ENCODE measurements at places on chromosomes 4 and X. TPM values are rescaled to one million over a fixed set of nuclear protein-coding genes. Genes with fewer than 3 reads are reported as not detected.

DNA sequence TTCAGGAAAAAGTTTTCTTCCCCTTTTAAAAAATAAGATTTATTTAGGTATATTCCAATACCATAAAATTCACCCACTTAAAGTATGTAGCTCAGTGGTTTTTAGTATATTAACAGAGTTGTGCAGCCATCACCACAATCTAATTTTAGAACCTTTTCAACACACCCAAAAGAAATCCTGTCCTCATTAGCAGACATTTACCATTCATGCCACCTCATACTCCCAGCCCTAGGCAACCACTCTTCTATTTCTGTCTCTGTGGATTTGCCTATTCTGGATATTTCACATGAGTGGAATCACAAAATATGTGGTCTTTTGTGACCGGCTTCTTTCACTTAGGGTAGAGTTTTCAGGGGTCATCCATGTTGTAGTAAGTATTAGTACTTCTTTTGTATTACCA, 7.4 kb downstream of the ZNF81 start:
- H3K4me3 ChIP-seq = no peak overlapping the region
- H3K27me3 ChIP-seq = no peaks in the 10 kb centered on the region
- H3K36me3 ChIP-seq = no peaks in the 10 kb centered on the region
- DNase-seq = no peak
- H3K27ac ChIP-seq = no peak overlapping the region

Gene NAT8L
- not detected for polyA plus RNA-seq

Gene RAB28
- polyA plus RNA-seq = 28.5 TPM

Gene FAM53A
- polyA plus RNA-seq = 0.12 TPM

DNA sequence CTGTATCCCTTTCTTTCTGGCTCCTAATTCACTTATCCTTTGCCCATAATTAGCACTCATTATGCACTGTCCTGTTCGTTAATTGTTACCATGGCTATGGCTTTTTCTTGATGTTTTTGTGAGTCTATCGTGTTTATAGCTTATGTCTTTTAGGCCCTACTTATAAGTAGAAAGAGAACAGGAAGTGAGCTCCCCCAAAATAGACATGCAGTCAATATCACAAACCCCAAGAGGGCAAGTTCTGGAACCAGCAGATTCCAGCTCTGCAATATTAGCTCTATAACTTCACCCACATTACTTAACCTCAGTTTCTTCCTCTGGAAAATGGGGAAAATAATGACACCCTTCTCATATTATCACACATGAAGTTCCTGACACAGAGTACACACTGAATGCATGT, 7.4 kb upstream of the HS3ST1 start:
- no peak for DNase-seq
- peaks cover 9% of the 10 kb centered on the region for H3K4me1 ChIP-seq
- H3K27me3 ChIP-seq = no peaks in the 10 kb centered on the region
- no peaks in the 10 kb centered on the region for H3K36me3 ChIP-seq
- peak overlapping the region; percentile 13 for H3K27ac ChIP-seq

- H3K27me3 ChIP-seq = no peaks in the 10 kb centered on the region
- no peak overlapping the region for H3K4me3 ChIP-seq
- H3K36me3 ChIP-seq = no peaks in the 10 kb centered on the region
Observed at GRCh38 chr4:77821775-77822174, 2.6 kb upstream of the CNOT6L start.

- no peaks in the 10 kb centered on the region for H3K27me3 ChIP-seq
- no peak overlapping the region for H3K4me3 ChIP-seq
Observed at GRCh38 chr4:17713779-17714178, 67.6 kb downstream of the FAM184B start.

- no peak overlapping the region for H3K4me3 ChIP-seq
- H3K4me1 ChIP-seq = no peaks in the 10 kb centered on the region
- DNase-seq = no peak
- H3K36me3 ChIP-seq = no peaks in the 10 kb centered on the region
- no peaks in the 10 kb centered on the region for H3K27me3 ChIP-seq
Observed at GRCh38 chrX:5674036-5674435, 554.6 kb downstream of the NLGN4X start.

- H3K27ac ChIP-seq = no peak overlapping the region
- H3K4me1 ChIP-seq = no peaks in the 10 kb centered on the region
- no peak overlapping the region for H3K4me3 ChIP-seq
Observed at GRCh38 chr4:102842367-102842766, 15.0 kb upstream of the UBE2D3 start.

Gene GALNT7
- polyA plus RNA-seq = 32.5 TPM

DNA sequence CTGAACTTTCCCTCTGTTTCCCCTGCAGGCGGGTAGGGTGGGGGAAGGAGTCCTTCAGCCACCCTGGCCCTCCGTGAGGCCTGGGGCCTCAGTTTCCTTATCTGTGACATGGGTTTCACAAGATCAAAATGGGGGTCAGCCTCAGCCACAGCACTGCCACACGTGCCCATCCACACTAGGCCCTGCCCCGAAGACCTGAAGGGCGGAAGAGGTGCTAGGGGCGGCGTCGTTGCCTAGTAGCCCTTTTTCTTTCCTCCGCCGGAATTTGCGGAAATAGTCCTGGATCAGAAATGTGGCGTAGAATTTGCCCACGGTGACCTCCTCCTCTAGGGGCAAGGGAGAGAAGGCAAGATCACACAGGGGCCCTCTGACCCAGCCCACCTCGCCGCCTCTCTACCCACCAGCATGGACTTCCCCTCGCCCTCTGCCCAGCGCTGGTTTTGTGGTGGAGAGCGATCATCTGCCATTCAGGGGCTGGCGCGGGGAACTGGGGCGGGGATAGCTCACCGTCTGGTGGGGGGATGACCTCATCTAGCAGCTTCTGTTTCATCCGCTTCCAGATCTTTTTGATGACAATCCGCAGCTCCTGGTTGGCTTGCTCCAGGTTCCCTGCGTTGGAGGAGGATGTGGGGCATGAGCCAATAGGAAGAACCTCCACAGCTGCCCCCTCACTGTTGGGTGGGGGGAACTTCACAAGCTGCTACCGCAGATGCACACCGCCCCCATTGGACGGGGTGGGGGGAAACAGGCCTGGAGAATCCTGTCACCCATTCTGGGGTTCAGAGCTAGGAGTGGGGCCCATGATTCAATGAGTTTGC, 9.7 kb upstream of the SYP start:
- no peaks in the 10 kb centered on the region for H3K4me1 ChIP-seq
- no peak for DNase-seq
- no peak overlapping the region for H3K27ac ChIP-seq
- H3K36me3 ChIP-seq = no peaks in the 10 kb centered on the region
- H3K27me3 ChIP-seq = no peaks in the 10 kb centered on the region

Gene ASMTL
- polyA plus RNA-seq = 33.2 TPM

Gene SLC9A6
- 14.5 TPM for polyA plus RNA-seq
